Spleen (tissue), 13 donors: ENCODE measurements at places on chromosomes 11 and 22.

DNA sequence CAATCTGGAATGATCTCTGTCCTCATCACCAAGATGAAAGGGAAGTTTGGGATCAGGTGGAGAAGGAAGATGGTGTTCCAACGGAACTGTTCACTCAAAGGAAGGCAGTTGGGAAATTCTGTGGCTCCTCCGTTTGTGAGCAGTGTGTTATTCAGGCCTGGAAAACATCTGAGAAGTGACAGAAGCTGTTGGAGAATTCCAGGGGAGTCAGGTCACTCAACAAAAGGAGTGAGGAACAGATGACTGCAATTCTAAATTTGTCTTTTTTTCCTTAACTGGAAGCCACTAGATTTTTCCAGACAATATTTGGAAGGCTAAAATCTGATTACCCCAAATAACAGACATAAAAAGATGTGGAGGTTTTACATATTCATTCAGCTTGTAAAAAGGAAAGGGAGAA lies 107.8 kb downstream of the CD44 start:
- DNase-seq: no peak

DNA sequence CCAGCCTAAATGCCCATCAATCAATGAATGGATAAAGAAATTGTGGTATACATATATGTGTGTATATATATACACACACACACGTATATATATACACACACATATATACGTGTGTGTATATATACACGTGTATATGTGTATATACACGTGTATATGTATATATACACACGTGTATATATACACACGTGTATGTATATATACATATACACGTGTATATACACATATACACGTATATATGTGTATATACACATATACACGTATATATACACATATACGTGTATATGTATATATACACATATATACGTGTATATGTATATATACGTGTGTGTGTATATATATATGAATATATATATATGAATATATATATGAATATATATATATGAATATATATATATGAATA lies 54.1 kb downstream of the C2CD3 start:
- DNase-seq: no peak

- no peak for DNase-seq
These were observed 10.7 kb downstream of the MCM5 start for GRCh38 chr22:35410663-35411034.

DNA sequence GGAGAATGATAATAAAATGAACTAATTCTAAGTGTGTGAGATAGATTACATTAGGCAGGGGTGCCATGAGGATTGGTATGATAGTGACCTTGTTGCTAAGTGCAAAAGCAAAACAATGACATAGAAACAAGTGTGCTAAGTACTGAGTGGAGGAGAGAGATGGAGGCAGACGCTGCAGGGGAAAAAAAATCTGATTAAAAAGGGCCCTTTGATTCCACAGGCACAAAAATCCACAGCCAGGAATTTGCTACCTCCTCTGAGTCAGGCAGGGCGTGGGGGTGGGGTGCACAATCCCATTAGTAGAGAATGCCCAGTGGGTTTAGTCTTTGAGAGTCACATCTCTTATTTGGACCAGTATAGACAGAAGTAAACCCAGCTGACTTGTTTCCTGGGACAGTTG lies at the start of gene CNTF:
CNTF (plus strand) TSS at position 322 of the 400 bp plus-strand sequence. CDS start 88 bp downstream, outside the sequence.
- DNase-seq: no peak

DNA sequence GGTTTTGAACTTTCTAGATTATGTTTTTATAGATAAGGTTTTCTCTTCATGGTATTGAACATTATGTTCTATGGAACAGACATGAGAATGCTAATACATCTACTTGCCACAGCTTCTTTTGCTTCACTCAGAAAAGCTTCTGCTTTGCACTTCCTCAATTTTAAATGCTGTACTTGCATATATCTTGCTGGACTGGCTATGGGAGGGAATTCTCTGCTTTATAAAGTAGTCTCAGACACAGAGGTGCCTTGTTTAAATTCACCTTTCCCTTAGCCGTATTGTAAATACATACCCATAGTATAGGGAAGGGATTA lies 173.9 kb downstream of the DDX10 start:
- no peak for DNase-seq

- DNase-seq: no peak
These were observed 11.1 kb upstream of the KIAA0930 start for GRCh38 chr22:45251825-45252224.

DNA sequence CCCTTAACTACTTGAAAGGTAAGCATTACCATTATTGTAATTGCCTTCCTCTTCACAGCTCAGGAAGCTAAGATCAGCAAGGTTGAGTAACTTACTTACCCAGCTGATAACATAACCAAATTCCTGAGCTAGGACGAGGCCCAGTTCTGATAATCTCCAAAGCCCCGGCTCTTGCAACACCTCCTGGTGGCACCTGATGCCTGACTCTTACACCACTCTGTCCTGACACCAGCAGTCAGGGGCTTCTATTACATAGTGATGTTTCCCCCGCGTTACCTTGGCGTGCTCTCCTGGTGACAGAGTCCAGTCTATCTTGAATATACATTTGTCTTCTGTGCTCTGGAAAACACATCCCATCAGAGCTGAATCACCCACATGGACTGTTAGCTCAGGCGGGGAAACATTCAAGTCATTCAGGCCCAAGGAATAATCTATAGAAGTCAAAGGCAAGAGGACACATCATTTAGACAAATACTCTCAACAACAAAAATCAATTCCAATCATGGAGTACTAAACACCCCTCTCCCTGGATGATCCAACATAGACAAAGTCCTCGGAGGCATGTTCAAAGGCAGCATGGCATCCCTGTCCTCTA lies 12.6 kb downstream of the JAML start:
- no peak for DNase-seq

- no peak for DNase-seq
These were observed 13.4 kb upstream of the GRK2 start for GRCh38 chr11:67252831-67253239.

DNA sequence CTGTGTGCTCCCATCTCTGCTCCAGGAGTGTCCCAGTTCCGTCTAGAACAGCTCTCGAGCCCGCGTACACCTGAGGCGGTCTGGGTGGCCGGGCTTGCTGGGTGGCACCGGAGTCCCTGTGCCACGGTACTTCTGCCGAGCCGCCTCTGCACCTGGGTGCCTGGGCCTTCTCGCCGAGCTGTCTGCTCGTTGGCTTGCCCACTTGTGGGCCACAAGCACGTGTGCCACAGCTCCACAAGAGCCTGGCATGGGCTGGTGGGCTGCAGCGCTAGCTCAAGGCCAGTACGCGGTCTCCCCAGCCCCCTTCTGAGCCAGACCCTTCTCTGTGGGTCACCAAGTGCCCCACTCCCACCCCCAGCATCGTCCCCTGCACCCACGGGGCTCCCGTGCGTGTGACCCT lies 388.0 kb downstream of the TBC1D22A start:
- DNase-seq: no peak

- DNase-seq: peak; percentile 80
These were observed 2.0 kb downstream of the CYTH4 start for GRCh38 chr22:37284126-37284804.

- no peak for DNase-seq
These were observed 149.6 kb downstream of the METTL15 start for GRCh38 chr11:28257761-28258160.

GRCh38 chr11:130847517-130847916 lies 68.8 kb downstream of the SNX19 start:
- no peak for DNase-seq

DNA sequence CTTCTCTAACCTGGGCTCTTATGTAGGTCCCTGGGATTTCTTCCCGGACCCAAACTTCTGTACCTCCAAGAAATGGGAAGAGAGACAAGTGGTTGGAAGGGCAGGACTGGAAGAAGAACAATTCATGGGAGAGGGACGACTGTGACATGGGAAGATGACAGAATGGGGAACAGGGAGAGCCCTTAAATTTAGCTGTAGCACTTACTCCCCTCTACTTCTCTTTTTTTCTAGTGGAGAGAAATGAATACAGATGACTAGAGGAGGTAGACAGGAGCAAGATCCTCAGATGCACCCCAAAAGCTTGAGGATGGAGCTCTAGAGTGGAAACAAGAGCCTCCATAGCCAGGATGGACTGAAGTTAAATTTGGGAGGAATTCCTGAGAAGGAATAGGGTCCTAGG lies 2.3 kb downstream of the RHOG start:
- DNase-seq: no peak

DNA sequence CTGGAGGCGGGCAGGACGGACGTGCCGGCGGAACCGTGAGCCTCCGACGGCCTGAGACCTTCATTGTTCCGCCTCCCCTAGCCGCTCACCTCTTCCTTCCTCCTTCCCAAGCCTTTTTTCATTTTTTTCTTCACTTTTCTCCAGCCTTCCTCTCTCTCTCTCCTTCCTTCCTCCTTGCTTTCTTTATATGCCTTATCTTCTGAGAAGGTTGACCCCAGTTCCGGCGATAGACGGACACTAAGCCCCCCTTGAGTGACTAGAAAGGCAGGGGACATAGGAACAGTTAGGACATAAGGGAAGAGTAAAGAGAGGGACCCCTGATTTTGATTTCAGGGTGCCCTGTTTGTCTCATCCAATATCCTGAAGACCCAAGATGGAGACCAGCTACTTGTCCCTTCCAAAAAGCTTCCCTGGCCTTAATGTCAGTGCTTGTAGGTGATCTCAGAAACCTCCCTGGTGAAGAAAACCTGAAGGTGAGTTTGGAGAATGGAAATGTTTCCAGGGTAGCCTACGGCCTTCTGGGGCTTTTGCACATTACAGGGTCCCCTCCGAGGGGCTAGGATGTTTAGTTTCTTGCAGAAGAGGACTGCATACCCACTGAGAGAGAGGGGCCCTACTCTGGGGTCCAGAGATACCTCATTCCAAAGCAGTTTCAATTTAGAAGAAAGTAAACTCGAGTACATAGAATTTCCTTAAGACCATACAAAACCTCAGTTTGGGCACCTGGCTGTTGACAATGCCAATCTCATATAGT lies 3.5 kb downstream of the ADM start:
- DNase-seq: no peak

- no peak for DNase-seq
These were observed 10.2 kb upstream of the STK33 start for GRCh38 chr11:8604078-8604723.

DNA sequence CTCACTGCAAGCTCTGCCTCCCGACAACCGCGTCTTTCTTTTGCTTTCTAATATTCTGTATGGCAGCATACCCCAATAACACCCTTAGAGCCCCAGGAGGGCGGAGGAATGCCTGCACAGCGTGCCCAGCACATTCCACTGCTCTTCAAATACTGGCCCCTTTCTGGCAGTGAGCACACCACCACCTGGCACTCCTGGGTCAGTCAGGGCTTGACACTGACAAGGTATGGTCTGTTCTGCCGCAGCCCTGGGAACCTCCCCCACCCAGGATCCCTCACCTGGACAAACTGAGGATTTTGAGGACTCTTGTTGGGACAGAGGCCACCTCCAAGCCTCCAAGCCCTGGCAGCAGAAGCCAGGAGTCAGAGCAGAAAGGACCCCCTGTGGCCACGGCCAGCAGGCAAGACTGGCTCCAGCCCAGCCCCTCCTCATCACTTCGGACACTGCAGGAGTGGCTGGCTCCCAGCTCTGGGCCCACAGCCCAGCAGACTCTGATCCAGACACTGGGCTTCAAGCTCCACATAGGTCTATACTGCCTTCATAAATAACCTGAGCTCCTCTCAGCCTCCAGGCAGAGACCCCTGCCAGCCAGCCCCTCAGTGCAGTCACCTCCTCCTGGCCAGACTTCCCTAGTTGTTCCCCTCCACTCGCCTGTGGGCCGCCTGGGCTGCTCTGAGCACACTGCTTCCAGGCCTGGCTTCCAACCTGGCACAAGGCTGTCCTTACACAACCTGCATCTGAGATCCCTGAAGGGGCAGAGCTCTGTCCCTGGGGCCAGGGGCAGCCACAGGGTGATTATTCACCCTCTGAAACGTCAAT lies 14.5 kb downstream of the CARS1 start:
- peak; percentile 53 for DNase-seq

- DNase-seq: peak; percentile 42
These were observed 72.2 kb downstream of the CDKN1C start for GRCh38 chr11:2813141-2813908.

DNA sequence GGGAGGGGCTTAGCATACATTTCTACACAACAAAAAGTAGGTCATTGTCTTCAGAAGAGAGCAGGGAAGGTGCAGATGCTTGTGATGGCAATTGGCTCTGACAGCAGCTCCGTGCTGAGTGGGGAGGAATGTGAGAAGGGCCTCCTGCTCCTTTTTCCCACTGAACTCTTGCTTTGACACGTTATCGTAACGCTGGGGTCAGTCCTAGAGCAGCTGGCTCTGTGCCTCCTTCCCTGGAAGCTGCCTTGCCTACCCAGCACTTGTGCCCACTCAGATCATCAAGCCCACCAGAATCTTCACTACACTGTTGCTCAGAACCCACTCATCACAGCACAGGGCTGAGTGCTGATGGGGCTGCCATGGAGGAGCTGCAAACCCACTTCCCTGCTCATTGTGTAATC lies 14.9 kb upstream of the NAV2 start:
- no peak for DNase-seq

DNA sequence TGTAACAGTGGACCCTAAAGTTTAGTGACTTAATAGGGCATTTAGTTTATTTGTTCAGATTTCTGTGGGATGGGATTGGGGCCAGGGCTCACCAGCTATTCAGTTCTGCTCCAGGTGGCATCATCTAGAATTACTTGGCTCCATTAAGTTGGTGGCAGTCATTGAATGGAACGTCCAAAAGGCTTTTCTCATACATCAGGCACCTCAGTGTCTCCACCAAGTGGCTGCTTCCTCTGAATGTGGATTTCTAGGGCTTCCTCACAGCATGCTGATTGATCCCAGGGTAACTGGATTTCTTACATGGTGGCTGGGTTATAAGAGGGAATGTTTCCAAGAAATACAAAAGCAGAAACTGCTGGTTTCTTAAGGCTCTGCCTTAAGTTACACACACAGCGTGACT lies 34.7 kb downstream of the USP47 start:
- DNase-seq: no peak

GRCh38 chr22:39962071-39962470 lies 1.9 kb downstream of the TMA7B start:
- no peak for DNase-seq

- DNase-seq: no peak
These were observed 28.8 kb downstream of the FAT3 start for GRCh38 chr11:92253421-92253820.

GRCh38 chr11:45021692-45022141 lies 71.0 kb upstream of the TP53I11 start:
- DNase-seq: no peak

GRCh38 chr11:110475671-110476070 lies 45.9 kb downstream of the FDX1 start:
- no peak for DNase-seq

DNA sequence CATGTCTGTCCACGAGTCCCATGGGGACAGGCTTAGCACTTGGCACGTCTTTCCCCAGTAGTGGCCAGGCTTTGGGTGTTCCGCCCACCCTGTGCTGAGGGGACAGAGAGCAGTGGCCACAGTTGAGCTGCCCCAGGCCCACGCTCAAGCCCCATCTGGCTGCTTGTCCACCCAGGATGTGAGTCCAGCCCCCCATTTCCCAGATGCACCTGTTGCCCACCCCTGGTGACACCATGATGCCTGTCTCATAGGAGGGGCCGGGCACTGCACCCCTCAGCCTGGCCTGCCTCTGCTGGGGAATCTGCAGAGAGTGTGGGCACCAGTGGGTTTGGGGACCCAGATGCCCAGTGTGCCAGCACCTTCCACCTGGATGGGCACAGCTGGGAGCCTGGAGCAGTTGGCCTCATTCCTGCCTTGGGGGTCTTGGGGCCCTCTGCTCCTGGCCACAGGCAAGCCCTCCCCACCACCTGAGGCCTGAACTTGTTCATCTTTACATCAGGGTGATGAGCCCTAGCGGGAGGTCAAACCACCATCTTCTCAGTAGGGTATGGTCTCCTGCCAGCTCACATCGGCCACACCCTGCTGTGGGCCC lies 5.7 kb downstream of the SIGIRR start:
- no peak for DNase-seq

- no peak for DNase-seq
These were observed 450.4 kb downstream of the MIAT start for GRCh38 chr22:27107824-27108223.
